Foreskin fibroblast (primary cell): ENCODE measurements at places on chromosomes 3 and 15.

GRCh38 chr3:37862903-37863815, 1.5 kb downstream of the CTDSPL start:
- DNase-seq, result no peak

DNA sequence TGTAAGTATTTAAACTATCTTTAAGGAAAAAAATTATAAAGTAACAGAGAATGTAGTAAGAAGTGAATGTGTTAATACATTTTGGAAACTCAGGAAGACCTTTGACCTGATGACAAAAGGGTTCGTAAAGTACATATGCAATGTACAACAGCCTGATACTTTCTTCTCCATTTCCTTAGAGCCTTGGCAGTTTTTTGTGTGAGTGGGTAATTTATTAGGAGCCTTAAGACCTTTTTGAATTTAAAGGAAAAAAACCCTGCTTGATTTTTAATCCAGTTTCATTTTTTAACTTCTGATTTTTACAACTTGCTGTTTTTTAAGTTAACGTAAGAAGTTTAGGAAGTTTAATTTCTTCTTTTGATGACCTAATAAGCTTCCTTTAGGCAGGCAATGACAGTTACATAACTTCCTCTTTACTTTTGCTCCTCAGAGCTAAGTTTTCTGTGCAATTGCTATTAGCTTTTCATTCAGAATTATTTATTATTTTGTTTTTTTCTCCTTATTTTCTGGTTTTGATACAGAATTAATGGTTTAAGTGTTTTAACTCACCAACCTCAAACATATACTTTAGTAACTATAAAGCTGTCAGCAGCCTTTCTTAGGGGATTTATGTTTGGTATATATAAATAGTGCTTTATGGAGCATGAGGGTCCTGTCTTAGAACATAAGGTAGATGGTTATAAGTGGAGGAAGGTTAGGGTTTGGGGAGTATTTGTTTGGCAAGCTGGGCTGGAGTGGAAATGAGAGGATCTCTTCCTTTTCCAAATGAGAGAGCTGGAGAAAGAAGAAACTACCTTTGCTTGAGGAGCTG, 35.2 kb downstream of the ARMC8 start:
- DNase-seq, result no peak

DNA sequence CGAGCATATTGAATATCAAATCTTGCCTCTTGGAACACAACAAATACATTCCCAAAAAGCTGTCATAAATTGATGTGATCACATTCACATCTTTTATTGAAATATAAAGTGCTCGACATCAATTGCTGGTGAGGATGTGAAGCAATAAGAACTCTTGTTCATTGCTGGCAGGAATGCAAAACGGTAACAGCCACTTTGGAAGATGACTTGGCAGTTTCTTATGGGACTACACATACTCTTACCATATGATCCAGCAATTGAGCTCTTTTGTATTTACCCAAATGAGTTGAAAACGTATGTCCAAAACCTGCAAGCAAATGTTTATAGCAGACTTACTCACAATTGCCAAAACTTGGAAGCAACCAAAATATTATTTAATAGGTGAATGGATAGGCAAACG, 234.9 kb downstream of the CACNA2D3 start:
- DNase-seq, result no peak

DNA sequence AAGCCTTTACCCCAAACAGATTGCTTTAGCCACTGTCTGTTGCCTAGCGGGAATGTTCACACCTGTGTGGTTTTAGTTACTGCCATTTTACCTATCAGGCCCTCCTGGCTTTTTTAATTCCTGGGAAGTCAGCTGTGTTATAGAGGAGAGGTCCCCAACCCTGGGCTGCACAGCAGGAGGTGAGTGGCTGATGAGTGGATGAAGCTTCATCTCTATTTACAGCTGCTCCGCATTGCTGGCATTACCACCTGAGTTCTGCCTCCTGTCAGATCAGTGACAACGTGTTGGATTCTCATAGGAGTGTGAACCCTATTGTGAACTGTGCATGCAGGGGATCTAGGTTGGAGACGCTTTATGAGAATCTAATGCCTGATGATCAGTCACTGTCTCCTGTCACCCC, 127.0 kb downstream of the MBNL1 start:
- DNase-seq, result no peak

- no peak for DNase-seq
Observed at GRCh38 chr15:62795700-62796695, 246.5 kb upstream of the TPM1 start.

- DNase-seq, result no peak
Observed at GRCh38 chr3:184391266-184391665, 11.4 kb downstream of the CHRD start.

GRCh38 chr15:60710656-60711055, 231.7 kb upstream of the ICE2 start:
- DNase-seq, result no peak

- peak; percentile 77 for DNase-seq
Observed at GRCh38 chr15:70783610-70784022, 20.3 kb upstream of the UACA start.

- DNase-seq, result no peak
Observed at GRCh38 chr3:157418104-157418503, 18.5 kb upstream of the PTX3 start.

GRCh38 chr3:193727089-193727488, 134.1 kb downstream of the OPA1 start:
- no peak for DNase-seq

DNA sequence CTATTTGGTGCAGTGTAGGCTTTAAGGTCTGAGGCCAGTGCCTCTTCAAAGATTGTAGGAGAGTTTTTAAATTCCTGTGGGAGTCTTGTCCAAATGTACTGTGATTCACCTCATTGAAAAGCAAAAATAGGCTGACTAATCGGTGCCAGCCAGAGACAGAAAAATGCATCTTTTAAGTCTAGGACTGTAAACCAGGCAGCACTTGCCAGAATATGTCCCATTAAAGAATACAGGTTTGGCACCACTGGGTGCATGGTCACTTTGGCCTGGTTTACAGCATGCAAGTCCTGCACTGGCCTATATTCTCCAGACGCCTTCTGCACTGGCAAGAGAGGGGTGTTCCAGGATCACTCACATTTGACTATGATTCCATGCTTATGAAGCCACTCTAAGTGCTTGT, 20.3 kb upstream of the NOX5 start:
- peak; percentile 22 for DNase-seq

GRCh38 chr15:29285386-29285785, 15.8 kb upstream of the NSMCE3 start:
- no peak for DNase-seq

DNA sequence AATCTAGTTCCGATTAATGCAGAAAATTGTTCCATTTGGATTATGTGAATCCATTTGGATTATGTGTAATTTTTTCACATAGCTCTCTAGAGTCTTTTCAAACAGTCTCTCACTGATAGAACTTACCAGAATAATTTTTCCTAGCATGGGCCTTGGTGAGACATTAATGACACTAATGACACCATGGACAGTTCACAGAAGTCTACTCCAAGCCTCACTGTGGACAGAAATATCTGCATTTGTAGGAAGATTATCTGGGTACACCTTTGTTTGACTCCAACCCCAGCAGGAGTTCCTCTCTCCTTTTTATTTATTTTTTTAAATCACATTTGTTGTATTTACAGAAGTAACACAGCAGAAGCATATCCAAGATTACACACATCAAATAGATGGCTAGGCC, 27.9 kb downstream of the AADACL2 start:
- DNase-seq, result no peak

- DNase-seq, result no peak
Observed at GRCh38 chr3:166285001-166285400, 447.8 kb upstream of the BCHE start.

DNA sequence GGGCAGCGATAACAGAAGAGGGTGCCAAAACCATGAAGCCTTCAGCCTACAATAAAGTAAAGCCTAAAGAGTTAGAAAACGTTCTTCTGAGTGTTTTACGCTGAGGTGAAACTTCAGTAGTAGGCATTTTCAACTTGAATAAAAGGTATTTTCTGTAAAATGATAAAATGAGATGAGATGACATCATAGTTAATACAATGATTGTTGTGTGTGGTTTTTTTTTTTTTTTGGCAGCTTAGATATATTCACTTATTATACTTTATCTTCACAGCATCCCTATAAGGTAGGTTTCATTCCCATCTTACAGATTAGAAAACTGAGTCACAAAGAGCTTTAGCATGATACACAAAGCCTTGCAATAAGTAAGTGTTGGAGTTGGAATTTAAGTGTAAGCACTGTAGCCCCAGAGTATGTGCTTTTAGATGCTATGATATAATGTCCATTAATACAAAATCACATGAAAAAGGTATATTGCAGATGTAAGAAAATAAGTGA, 291.9 kb upstream of the GRM7 start:
- no peak for DNase-seq

GRCh38 chr3:184016811-184017671, 643 bp downstream of the ABCC5 start:
- DNase-seq, result peak; percentile 52

DNA sequence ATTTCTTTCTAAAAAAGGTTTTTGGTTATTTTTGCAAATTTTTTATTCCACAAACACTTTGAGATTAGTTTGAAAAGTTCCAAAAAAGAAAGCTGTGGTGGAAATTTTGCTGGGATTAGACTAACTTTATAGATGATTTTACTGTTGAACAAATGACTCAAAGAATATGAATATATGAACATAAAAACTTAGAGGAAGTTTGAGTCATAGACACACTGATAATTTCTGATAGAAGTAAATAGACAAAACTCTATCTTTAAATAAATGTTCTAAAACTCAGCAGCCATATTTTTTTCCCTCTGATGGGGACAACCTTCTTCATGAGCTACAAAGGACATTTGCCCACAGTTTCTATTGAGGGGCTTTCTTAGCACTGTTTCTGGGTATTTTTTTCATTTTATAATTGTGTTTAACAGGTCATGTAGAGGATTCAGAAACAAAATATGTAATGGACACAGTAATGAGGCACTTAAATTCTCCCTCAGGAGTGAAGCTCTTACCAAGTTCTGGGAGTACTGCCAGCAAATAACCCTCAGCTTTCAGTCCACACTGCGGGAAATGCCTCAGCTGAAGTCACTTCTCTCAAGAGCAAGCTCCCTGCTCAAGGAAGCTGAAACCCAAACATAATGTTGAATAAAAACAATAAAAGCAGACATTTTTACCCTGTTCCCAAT, 157.6 kb downstream of the NFKBIZ start:
- DNase-seq, result peak; percentile 93

- DNase-seq, result no peak
Observed at GRCh38 chr3:50815844-50816243, 141.1 kb downstream of the DOCK3 start.

DNA sequence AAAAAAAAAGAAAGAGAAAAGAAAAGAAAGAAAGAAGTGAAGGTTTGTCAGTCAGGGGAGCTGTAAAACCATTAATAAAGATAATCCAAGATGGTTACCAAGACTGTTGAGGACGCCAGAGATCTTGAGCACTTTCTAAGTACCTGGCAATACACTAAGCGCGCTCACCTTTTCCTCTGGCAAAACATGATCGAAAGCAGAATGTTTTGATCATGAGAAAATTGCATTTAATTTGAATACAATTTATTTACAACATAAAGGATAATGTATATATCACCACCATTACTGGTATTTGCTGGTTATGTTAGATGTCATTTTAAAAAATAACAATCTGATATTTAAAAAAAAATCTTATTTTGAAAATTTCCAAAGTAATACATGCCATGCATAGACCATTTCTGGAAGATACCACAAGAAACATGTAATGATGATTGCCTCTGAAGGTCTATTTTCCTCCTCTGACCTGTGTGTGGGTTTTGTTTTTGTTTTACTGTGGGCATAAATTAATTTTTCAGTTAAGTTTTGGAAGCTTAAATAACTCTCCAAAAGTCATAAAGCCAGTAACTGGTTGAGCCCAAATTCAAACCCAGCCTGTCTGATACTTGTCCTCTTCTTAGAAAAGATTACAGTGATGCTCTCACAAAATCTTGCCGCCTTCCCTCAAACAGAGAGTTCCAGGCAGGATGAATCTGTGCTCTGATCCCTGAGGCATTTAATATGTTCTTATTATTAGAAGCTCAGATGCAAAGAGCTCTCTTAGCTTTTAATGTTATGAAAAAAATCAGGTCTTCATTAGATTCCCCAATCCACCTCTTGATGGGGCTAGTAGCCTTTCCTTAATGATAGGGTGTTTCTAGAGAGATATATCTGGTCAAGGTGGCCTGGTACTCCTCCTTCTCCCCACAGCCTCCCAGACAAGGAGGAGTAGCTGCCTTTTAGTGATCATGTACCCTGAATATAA, 2.0 kb downstream of the B2M start:
- DNase-seq, result no peak

GRCh38 chr3:79086514-79086913, 681.3 kb downstream of the ROBO1 start:
- peak; percentile 26 for DNase-seq

DNA sequence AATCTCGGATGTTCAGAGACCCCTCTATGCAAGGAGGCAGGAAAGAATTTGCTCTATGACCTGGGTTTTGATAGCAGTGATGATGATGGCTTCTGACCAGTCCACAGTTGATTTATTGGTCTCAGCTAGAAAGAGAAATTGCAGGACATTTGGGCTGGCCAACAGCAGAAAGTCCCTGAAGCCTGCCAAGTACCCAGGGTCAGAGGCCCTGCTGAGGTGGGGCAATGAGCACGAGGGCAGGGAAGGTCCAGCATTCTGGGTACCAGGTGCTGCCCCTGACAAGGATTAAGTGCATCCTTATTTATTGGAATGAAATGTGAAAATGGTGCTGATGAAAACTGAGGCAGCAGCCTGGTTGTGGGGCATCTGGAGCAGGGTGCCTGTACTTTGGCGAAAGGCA, 19.8 kb downstream of the C3orf62 start:
- no peak for DNase-seq

- no peak for DNase-seq
Observed at GRCh38 chr15:25134546-25134945, 179.8 kb downstream of the SNRPN start.

DNA sequence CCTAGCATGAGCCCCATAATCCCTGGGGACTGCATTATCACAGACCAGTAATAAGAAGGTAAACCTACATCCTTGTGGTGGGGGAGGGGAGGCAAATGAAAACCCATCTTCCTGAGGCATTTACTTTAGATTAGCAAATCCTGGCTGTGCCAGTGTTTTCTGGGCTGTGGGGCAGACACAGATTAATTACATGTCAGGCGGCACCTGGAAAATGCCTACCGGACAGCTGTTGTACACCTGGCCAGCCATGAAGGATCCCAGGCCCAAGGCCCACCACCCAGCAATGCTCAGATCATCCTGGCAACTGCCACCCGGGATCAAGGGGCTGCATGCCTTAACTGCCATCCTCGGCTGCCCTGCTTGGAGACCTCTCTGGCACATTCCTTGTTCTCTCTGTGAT, 59.1 kb upstream of the RASA2 start:
- no peak for DNase-seq

DNA sequence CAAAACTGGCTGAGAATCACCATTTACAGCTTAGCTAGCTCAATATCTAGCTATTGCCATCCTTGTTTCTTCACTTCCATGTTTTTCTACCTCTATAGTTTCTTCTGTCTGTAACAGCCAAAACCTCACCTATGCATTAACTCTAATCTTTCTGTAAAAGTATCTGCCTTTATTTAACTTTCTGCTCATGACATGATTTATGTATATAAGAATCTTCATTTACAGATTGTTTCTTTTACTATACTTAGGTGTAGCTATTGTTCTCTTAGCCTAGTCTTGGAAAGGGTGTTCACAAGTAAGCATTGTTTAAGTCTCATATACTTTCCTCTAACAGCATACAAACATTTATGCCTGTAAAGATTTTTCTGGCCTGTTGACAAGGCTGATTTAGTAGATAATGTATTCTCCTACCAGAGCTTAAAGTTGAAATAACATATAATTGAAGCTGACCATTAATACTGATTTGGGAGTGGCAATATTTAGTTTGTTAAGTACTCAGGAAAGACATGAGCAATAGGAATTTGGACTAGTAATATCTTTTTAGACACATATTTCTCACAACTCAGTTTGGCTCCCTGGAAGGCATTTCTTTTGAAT, 9.4 kb downstream of the FILIP1L start:
- DNase-seq, result no peak
